RPMI7951 (cell line): ENCODE measurements at places on chromosomes 1 and 21. TPM values are rescaled to one million over a fixed set of nuclear protein-coding genes. Genes with fewer than 3 reads are reported as not detected.

DNA sequence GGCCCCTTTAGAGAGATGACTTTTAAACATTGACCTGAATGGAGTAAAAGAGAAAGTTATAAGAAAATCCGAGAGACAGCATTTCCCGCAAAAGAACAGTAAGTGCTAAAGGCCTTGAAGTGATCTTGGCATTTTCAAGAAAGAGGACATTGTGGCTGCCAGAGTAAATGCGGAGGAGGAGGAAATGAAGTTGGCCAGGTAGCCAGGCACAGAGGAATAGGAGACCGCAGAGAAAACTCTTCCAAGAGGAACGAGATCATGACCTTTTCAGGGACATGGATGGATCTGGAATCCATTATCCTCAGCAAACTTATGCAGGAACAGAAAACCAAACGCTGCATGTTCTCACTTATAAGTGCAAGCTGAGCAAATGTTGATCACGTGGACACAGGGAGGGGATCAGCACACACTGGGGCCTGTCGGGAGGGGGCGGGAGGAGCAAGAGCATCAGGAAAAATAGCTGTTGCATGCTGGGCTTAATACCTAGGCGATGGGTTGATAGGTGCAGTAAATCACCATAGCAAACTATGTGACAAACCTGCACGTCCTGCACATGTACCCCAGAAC lies 49.7 kb downstream of the EEIG2 start:
- no peak for DNase-seq

DNA sequence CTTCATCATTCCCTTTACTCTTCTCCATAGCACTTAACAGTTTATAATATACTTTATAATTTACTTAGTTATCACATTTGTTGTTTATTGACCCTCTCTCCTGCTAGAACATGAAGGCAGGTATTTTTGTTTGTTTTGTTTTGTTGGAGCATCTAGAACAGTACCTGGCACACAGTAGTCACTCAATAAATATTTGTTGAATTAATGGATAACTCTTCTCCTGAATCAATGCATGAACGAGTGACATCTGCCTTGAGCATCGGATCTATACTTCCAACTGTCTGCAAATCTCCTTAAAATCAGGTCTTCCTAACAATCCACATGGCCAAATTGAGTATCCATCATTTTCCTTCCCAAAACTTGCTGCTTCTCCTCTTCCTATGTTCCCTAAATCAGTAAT lies 35.9 kb upstream of the MTMR11 start:
- DNase-seq, result no peak

GRCh38 chr1:204448344-204448964 lies 36.8 kb upstream of the PPP1R15B start:
- DNase-seq, result peak; percentile 31

The OPTC gene
- not detected in 2 replicates for total RNA-seq

- DNase-seq, result no peak
These were observed 7.7 kb upstream of the CADM3 start for GRCh38 chr1:159163614-159164228.

DNA sequence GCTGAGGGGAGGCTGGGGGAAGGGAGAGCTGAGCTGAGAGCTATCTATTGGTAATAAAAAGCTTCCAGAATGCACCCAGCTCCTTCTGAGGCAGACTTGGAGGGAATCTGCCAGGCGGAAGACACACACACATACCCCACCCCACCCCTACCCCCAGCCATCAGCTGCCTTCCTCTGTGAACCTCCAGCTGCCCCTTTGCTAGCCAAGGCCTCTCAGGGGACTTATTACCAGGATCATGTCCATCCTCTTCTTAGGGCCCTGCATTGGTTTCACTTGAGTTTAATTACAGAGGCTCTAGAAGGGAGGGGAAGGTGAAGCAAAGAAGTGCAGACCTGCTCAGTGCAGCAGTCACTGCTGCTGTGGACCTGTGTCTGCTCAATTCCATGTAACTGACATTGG lies 156.4 kb downstream of the OMA1 start:
- DNase-seq, result no peak

DNA sequence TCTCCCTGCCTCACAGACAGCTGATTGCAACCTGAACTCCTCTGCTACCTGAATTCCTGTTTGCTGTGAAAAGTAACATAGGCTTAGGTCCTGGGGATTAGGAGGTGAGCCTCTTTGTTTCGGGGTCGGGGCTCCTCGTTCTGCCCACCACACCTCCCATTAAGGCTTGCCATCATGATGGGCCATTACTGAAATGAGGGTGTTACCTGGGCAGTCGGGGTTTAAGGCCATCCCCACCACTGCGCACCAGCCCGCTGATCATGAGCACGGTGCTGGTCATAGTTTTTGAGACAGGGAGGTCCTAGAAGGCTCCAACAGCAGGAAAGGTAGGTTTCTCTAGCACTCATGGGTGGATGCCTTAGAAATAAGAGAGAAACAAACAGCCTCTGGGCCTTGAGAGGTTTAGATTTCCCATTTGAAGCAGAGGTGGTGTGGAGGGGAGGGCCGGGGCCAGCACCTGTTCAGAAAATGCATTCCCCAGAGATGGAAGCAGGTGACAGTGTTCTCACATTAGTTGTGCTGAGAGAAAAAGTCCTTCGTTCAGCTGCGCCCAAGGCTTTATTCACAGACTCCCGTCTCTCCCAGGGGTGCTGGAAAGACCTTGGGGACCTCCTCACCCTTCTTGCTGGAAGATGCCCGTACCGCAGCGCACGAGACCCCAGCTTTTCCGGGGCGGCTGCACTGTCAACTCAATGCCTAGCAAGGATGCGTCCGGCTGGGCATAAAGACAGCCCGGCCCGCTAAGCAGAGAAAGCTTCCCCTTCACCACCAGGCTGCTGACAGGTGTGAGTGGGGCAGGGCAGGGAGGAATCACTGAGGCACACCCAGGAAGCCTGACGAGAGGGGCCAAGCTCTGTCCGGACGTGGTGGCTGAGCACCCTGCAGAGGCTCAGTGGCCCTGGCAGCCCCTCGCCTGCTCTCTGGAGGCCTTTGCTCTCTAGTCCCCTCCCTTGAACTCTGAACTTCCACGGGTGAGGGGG lies 125.5 kb downstream of the PGBD5 start:
- DNase-seq, result no peak

- no peak for DNase-seq
These were observed 2.5 kb upstream of the ELAVL4 start for GRCh38 chr1:50106095-50106761.

GRCh38 chr1:162137179-162137960 lies 67.9 kb downstream of the NOS1AP start:
- DNase-seq, result no peak
